ENCODE measurements at places on chromosomes 4 and X.

- peak; percentile 10 for DNase-seq
Measured at GRCh38 chr4:121711263-121712000, 14.7 kb upstream of the ANXA5 start.

DNA sequence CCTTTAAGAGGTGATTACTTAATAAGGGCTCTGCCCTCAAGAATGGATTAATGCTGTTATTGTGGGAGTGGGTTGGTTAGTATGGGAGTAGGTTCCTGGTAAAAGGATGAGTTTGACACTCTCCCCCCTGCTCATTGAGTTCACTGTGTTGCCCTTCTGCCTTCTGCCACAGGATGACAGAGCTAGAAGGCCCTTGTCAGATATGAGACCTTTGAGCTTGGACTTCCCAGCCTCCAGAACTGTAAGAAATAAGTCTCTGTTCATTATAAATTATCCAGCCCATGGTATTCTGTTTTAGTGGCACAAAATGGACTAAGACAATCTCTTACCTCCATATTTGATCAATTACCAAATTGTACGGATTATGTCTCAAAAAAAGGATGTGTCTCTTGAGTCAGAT, 114.3 kb upstream of the NAP1L5 start:
- DNase-seq, result no peak

- no peak for DNase-seq
Measured at GRCh38 chr4:183766140-183766539, 107.0 kb downstream of the TRAPPC11 start.

GRCh38 chrX:107526141-107526540, 76.7 kb downstream of the FRMPD3 start:
- DNase-seq, result no peak

GRCh38 chrX:149910178-149910695, 19.1 kb upstream of the HSFX4 start:
- no peak for DNase-seq

- DNase-seq, result no peak
Measured at GRCh38 chrX:129522184-129523078, 859 bp downstream of the SMARCA1 start.

DNA sequence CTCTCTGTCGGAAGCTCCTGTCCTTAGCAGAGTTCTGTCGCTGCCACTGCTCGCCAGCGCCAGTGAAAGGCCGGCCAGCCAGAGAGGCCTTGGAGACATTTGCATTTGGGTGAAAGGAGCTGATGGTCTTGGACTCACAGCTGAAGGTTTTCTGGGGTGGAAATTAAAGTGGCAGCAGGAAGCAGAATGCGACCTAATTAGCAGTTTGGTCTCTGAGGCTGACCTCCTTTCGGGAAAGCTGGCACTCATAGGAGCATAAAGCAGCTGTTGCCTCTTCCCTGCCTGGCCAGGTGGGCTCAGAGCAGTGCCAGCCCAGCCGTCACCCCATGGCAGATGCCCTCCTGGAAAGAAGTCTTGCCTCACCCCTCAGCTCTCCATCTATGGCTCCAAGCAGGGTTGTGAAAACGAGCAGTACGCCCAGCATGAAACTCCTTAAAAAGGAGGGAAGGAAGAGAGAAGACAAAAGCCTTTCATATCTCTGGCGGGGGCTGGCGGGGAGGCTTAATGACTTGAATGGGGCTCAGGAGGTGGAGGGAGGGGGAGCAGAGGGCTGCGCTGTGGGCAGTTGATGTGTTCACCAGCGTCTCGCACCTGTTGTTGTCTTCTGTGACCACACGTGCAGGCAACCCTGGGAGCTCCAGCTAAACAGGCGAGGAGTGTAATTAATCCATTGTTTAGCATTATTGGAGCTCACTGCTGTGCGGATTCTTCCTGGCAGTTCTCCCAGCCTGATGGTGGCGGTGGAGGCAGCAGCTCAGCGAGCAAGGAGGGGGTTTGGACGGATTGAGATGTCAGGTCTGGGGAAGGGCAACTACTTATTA, 264.0 kb downstream of the MID1IP1 start:
- no peak for DNase-seq

DNA sequence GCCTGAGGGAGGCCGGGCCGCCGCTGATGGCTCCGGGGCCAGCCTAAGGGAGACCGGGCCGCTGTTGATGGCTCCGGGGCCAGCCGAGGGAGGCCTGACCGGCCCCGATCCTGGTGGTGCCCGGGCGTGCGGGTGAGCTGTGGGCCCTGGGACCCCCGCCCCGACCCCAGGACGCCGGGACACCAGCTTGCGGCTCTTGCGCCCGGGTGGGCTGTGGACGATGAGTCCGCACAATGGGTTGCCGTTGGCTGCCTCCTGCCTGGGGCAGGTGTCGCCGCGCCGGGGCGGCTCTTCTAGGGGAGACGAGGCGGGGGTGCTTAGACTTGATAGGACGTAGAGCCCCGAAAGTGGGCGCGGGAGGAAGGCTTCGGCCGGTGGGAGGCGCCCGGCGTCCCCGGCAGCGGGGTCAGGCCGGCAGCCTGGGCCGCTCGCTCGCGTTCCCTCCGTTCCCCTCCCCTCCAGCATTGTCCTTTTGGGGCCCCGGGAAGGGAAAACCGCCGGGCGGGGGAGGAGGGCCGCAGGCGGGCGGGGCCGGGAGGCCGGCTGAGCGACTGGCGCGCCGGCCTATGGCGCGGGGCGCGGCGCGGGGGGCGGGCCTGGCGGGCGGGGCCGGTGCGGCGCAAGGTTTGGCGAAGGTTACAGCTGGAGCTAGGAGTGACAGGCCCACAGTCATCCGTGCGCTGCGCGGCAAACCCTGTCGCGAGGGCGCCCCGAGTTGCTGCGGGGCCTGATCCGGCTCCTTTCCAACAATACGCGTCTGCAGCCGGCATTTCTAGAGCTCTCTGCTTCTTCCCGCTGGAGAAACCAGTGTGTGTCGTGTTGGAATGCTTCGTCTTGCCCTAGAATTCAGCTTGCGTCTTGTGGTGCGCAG, 819 bp downstream of the KIAA0232 start:
- peak; percentile 82 for DNase-seq

DNA sequence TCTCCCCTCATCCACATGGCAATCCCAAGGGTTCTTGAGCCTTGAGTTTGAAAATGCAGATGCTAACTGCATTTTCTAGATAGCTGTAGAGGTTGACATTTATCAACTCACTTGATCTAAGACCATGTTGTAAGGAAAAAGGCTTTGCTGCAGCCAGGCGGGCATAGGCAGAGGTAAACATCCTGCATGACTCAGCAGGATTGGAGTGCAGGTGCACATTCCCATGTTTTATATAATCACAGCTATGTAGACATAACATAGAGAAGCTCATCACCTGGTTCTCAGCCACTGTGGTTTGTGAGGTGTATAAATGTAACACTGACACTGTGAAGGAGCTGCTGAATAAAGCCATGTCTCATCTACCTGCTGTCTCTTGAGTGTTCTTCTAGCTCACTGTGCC, 62.3 kb upstream of the PDE5A start:
- DNase-seq, result no peak

GRCh38 chr4:19213388-19213787, 1038.3 kb upstream of the SLIT2 start:
- no peak for DNase-seq

- no peak for DNase-seq
Measured at GRCh38 chr4:156642161-156642560, 329.4 kb downstream of the PDGFC start.

GRCh38 chr4:32847461-32847860, 2127.3 kb downstream of the PCDH7 start:
- DNase-seq, result no peak

GRCh38 chr4:52658641-52659000, 480 bp downstream of the USP46 start:
- no peak for DNase-seq

GRCh38 chrX:111363741-111364140, 48.3 kb downstream of the DCX start:
- DNase-seq, result no peak

DNA sequence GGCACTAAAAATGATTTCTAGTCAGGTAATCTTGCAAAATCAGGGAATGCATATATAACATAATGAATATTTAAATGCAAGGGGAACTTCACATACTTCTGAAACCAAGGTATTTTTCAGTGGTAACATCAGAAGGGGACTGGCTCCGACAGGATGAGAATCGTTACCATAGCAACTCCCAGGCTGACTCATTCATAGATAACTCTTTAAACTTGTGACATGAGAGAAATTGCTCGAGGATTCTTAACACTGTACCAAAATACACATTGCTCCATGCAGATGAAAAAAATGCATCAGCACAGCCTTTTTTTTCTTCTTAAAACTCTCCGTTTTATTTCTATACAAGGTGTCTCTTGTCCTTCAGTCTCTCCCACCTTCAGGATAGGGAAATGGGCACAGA, 114.3 kb downstream of the GABRB1 start:
- DNase-seq, result no peak

- DNase-seq, result peak; percentile 94
Measured at GRCh38 chrX:100768679-100769338, 36.9 kb upstream of the SYTL4 start.

DNA sequence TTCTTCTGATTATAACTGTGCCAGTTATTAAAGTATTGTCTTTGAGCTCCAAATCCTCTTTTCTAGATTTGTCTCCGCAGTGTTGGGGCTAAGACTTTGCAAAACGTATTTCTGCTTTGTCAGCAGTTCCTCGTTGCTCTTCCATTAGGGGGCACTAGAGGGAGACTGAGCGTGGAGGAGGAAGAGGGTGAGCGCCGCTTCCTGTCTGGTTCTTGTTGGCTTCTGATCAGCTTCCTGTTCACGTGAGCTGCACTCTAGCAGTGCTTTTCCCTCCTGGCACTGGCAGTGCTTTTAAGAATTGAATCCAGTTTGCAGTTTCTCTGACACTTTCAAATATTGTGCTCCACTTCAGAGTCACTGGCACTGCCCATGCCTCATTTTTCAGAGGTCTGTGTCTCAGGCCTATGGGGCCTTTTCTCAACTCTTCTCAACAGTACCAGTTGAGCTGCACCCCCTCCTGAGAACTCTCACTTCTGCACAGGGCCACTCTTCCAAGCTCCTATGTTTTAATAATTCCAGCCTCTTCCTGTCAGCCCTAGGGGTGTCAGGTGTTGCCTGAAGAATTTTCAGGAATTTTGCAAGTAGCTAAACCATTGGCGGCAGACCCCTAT, 54.4 kb upstream of the LCORL start:
- DNase-seq, result peak; percentile 4

GRCh38 chrX:42117318-42117717, 194.0 kb upstream of the CASK start:
- no peak for DNase-seq

DNA sequence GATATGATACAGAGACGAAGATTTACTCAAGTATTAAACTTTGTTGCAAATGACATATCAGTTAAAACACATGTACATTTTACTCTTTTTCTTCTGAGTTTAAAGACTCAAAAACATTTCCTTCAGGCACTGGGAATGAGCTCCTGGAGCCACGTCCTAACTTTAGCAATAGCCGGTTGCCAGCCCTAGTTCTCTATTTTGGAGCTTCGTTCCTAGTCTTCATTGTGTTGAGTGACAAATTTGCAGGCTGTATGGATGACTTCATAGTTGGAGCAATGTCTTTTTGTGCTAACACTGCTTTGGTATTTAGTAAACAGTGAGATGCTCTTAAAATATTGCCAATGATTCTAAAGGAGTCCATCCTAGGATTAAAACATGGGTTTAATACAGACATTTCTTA, 190.9 kb downstream of the FAT4 start:
- DNase-seq, result no peak

GRCh38 chrX:11421805-11422524, 128.8 kb downstream of the AMELX start:
- no peak for DNase-seq

DNA sequence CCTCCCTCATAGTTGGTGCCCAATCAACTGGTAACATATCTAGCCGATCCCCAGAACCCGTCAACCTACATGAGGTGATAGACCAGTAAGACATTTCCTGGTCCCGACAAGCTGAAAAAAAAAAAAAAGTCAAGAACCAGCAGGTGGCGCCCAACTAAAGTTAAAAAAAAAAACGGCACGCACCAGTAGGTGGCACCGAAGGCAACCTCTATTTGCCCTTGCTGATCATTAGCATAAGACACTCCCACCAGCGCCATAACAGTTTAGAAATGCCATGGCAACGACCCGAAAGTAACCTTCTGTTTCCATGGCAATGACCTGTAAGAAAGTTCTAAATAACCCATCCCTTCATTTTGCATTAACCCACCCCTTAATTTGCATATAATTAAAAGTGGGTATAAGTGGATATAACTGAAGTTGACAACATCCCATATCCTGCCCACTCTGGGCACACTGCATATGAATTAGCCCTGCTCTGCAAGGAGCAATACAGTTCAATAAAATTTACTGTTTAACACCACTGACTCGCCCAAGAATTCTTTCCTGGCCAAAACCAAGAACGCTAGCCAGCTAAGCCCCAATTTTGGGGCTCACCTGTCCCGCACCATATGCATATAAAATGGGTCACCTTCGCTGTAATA, 83.9 kb upstream of the SPANXB1 start:
- DNase-seq, result peak; percentile 13

GRCh38 chrX:10397349-10397748, 223.0 kb downstream of the MID1 start:
- no peak for DNase-seq

DNA sequence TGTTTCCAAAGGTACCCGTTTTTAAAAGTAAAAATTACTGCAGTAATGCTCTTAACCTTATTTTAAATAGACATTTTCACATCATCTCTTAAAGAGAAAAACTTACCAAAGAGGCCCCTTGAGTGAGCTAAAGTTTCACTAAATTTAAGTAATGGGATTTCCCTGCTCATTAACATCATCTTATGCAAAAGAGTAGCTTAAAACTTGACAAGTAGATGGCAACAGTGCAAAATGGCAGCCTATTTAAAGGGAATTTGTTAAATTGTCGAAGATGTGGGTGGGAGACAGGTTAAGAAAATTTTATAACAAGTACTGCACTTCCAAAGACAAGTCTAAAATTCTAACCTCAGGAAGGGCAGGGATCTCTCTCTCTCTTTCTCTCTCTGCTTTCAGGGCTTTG, 271.7 kb upstream of the LDB2 start:
- no peak for DNase-seq

DNA sequence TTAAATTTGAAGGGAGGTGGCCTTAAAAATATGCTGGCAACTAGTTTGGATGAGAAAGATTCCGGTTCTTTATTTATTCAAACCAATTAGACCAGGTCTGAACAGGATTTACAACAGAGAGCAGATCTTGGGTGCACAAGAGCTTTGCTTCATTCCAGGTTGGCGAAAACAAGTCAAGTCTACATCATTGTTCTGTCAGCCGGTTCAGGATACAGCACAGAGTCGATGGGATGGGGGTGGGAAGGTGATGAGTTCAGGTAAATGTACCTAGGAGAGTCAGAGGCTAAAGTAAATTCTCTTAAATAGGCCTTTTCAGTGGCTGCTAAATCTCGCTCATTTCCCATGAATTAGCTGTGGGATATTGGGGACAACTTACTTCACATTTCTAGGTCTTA, 882 bp upstream of the STIM2 start:
- DNase-seq, result no peak

- no peak for DNase-seq
Measured at GRCh38 chrX:3271183-3271833, 75.1 kb downstream of the MXRA5 start.

DNA sequence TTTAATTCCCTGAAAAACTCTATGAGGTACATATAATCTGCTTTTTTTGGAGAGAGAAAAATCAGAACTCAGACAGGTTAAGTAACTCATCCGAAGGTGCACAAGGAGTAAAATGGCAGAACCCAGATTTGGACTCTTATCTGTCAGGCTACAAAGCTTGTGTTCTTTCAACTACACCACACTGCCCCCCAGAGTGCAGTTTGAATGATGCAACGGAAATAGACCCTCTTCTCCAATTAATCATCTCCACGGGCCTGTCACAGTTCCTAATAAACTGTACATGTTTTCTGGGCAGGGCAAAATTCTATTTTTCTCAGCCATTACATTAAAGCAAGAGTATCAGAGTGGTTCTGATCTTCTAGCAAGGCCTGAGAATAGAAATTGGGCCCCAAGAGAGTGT, 35.3 kb upstream of the DCX start:
- no peak for DNase-seq
